ENCODE measurements at places on chromosomes 3 and 15. TPM values are rescaled to one million over a fixed set of nuclear protein-coding genes. Genes with fewer than 3 reads are reported as not detected.

LRTM1 gene
- 0.25 TPM for polyA plus RNA-seq

SLC28A2 gene
- polyA plus RNA-seq: 16.8 TPM

OR5K2 gene
- polyA plus RNA-seq: 0.40 TPM

TLR9 gene
- polyA plus RNA-seq: 0.37 TPM

CCDC39 gene
- polyA plus RNA-seq: not detected

UROC1 gene
- 0.06 TPM for polyA plus RNA-seq

Data from large intestine (tissue), 12 donors.